ENCODE measurements at places on chromosomes 16 and 17.

DNA sequence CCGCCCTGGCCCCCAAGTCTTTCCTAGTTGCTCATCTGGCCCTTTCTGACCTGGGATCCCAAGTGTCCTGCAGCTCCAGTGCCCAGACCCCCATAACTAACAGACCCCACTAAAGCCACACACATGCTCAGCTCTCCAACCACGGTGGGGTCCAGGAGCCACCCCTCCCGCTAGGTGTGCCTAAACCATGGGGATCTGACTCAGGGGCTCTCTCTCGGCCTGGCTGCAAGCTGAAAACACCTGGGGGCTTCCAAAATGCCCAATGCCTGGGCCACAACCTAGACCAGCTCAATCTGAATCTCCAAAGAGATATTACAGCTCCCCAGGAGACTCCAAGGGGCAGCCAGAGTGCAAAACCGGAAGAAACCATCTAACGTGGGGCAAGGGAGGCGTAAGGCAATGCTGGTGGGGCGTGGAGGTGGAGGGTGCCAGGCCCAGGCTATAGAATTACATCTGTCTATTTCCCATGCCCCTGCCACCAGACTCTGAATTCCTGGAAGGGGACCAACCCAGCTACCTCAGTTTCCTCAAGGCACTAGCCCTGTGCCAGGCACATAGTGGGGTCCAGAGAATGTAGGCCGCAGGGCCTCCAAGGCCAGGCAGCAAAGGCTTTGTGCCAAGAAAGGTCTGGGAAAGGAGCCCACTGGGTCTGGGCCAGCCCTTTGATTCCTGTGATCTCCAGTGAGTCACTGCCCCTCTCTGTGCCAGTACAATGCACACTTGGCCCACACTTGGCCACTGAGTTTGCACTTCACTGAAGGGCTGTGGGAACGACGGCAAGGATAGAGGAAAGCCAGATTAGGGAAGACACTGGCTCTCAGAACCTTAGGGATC, 3.3 kb downstream of the CD2BP2 start:
- DNase-seq, result no peak

DNA sequence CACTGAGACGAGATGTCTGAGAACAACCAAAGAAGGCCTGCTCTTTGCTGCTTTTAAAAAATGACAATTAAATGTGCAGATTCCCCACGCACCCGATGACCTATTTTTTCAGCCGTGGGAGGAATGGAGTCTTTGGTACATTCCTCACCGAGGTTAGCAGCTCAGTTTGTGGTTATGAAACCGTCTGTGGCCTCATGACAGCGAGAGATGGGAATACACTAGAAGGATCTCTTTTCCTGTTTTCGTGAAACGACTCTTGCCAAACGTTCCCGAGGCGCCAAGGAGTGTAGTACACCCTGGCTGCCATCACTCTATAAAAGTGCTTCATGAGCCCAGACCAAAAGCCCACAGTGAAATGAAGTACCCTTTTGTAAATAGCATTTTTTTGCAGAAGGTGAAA, 87.8 kb downstream of the CRISPLD2 start:
- peak; percentile 92 for DNase-seq

- DNase-seq, result peak; percentile 11
Observed at GRCh38 chr17:9203771-9204425, 182.6 kb downstream of the NTN1 start.

- DNase-seq, result no peak
Observed at GRCh38 chr16:58506241-58507194, 6.6 kb downstream of the NDRG4 start.

- no peak for DNase-seq
Observed at GRCh38 chr17:57327176-57327970, 71.0 kb downstream of the MSI2 start.

DNA sequence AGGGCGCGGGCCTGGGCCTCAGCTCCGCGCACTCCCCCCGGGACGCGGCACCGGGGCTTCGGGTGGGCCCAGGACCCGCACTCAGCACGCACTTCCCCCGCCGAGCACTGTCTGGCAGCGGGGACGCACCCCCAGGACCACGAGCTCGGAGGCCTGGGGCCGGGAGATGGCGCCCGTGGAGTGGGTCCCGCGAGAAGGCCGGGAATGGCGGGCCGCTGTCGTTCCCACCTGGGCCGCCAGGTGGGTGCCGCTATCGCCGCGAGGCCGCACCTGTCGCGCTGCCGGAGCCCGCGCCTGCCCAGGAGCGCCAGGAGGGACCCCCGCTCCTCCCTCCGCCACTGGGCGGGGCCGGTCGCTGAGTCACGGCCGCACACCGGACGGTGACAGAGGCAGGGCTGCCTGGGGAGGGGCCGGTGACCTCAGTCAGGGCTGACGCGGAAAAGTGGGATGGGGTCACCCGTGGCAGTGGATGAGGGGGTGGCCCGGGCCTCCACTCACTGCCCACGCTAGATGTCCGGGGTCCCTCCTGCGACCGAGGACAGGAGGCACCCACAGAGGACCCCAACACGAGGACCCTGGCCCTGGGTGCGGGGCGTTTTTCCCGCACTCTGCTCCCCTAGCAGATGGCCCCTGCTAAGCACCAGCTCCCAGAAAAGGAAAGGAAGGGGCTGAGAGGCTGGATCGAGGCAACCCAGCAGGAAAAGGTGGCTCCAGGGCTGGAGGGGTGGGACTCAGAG, 6.9 kb upstream of the ACTG1 start:
- no peak for DNase-seq

DNA sequence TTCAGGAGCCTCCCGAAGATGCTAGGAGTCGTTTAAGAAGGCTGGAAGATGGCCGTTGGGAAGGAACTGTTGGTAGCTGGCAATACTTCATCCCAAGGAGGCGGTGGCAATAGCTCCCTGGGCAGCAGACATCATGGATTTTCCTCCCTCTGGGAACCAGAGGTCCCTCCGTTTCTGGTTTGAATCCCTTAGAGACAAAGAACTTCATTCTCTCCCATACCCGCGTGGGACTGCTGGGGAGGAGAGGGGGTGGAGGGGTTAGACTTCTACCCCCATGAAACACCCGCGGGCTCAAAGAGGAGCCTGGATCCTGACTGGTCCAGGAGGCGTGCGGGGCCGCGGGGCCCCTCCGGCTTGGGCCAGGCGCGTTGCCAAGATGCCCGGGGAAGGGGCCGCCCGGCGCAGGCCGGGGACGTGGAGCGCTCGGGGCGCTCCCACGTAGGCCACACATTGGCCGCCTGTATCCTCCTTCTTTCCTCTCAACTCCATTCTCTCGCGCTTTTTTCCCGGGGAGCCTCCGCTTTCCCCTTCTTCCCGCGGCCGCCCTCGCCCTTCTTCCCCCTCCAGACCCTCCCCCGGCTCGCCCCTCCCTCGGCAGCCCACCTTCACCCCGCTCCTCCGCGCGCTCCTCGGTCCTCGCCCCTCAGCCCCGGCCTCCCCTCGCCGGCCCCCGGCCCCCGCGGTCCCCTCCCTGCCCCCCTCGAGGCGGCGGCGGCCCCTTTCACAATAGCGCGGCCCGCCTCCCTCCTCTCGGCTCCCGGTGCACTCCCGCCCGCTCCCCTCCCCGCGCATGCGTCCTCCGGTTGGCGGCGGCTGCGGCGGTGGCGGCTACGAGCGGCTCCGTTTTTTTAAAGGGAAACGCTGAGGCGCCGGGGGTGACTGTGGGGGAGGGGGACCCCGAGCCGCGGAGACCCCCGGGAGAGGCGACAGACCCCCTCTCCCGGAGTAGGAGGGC, at the start of gene MSL1:
Gene MSL1, plus strand, starts transcription at position 791 of the 955 bp plus-strand sequence. CDS start 642 bp downstream, outside the sequence.
- peak; percentile 74 for DNase-seq

- no peak for DNase-seq
Observed at GRCh38 chr17:15169676-15170075, 95.5 kb downstream of the PMP22 start.

GRCh38 chr16:88680554-88681083, 5.7 kb downstream of the SNAI3 start:
- DNase-seq, result no peak

GRCh38 chr16:58661199-58661830, 23.3 kb downstream of the SLC38A7 start:
- DNase-seq, result peak; percentile 90

DNA sequence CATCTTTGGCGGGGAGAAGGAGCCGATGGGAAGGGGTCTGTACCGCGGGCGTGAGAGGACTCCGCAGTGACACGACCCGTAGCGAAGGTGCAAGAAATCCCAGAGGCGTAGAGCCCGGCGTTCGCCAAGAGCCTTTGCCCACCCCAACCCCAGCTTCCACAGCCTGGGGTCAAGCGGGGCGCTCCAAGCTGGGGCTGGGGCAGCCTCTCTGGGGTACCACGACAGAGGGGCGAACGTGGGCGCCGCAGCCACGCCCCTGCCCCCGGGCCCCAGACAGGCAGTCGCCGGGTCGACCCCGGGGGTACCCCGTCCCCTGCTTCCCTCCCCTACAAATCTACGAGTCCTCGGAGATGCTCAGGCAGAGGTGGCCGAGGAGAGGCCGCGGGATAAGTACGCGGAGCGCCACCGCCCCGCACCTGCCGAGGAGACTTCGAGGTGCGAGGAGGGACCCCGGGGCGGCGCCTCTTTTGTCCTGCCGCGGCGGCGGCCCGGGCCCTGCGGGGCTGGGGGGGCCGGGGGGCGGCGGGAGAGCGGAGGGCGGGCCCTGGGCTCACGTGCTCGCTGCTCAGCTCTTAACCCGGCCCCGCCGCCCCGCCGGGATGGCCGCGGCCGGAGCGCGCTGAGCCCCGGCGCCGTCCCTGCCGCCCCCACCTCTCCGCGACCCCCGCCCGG, at the start of gene ADAM11:
Gene ADAM11, plus strand, starts transcription at position 575 of the 672 bp plus-strand sequence. CDS start 212 bp downstream, outside the sequence.
- DNase-seq, result no peak

DNA sequence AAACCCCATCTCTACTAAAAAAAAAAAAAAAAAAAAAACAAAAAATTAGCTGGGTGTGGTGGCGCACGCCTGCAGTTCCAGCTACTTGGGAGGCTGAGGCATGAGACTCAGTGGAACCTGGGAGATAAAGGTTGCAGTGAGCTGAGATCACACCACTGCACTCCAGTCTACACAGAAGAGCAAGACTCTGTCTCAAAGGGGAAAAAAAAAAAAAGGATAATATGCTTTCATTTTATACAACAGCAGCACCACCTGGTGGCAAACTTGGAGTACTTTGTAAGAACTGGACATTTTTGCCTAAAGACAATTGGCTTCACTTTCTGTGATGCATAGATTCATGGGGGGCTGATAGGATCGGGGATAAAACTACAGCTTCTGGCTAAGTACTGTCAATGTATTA, 8.5 kb downstream of the CHTF8 start:
- peak; percentile 67 for DNase-seq

- no peak for DNase-seq
Observed at GRCh38 chr17:79654960-79655382, 44.1 kb upstream of the RBFOX3 start.

- no peak for DNase-seq
Observed at GRCh38 chr17:34781571-34782108, 179.6 kb downstream of the CCT6B start.

GRCh38 chr17:5031365-5032082, 3.7 kb downstream of the SLC52A1 start:
- DNase-seq, result peak; percentile 96

- DNase-seq, result no peak
Observed at GRCh38 chr17:44287651-44288050, 19.7 kb upstream of the SLC4A1 start.

DNA sequence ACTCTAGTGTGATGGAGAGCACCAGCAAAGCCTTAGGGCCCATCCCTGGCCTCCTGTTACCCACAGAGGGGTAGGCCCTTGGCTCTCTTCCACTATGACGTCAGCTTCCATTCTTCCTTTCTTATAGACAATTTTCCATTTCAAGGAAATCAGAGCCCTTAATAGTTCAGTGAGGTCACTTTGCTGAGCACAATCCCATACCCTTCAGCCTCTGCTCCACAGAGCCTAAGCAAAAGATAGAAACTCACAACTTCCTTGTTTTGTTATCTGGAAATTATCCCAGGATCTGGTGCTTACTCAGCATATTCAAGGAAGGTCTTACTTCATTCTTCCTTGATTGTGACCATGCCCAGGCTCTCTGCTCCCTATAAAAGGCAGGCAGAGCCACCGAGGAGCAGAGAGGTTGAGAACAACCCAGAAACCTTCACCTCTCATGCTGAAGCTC, at the start of gene CCL8:
Gene CCL8, plus strand, starts transcription at position 397 of the 445 bp plus-strand sequence. CDS start 67 bp downstream, outside the sequence.
- DNase-seq, result no peak

DNA sequence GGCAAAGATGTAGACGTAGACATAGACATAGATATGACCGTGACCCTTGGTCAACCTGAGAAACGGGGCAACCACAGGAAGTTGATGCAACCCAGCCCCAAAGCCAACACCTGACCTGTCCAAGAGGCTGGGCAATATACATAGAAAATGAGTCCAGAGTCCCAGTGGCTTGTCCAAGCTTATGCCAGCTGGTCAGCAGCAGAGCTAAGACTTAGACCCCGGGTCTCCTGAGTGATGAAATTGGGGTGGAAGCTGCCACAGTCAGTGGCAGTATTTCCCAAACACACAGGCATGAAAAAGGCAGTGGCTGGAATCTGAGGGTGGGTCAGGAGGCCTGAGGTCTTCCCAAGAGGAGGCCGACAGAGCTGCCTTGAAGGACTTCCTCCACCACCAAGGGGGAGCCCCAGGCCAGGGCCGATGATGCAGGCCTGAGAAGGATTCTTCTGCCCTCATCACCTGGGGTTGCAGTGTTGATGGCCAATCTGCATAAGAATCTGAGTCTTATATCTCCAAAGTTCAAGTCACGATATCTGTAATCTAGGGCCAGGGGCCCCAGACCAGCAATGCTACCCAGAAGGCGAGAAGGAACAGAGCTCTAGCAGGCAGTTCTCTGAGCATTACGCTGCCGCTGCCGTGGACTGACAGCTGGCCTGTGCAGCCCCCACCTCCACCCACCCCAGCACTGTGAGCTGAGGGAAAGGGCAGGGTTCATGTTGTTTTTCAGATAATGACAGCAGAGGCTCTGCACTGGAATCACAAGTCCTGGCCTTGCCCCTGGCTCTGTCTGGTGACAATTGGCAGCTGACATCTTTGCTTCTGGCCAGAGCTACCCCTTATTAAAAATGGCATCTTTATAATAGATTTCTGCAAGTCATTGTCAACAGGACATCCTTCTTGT, 72.7 kb downstream of the GNAO1 start:
- DNase-seq, result no peak

DNA sequence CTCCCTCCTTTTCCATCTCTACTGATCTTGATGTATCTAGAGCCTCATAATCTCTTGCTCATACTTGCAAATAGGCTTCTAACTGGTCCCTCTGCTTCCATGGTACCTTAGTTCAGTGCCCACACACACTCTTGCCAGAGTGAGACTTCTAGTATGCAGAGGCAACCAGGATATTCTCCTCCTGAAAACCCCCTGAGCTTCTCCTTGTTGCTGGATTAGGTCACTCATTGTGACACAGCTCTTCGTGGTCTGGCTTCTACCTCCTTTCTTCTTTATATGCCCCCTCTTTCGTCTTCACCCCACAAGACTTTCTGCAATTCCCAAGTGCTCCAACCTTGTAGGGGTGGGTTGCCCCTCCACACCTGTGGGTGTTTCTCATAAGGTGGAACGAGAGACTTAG, 2.5 kb upstream of the FAM20A start:
- DNase-seq, result no peak

GRCh38 chr17:18160128-18160856, 23.3 kb upstream of the ALKBH5 start:
- DNase-seq, result peak; percentile 23

GRCh38 chr16:86604436-86605193, 26.3 kb downstream of the FOXL1 start:
- DNase-seq, result no peak

All from inflammatory macrophage (primary cell).